Activated T-cell treated with anti-CD3 and anti-CD28 coated beads for 48 hours (primary cell): ENCODE measurements at places on chromosomes 12 and 14.

- no peak for DNase-seq
These were observed 646 bp upstream of the OR6C4 start for GRCh38 chr12:55548756-55549155.

DNA sequence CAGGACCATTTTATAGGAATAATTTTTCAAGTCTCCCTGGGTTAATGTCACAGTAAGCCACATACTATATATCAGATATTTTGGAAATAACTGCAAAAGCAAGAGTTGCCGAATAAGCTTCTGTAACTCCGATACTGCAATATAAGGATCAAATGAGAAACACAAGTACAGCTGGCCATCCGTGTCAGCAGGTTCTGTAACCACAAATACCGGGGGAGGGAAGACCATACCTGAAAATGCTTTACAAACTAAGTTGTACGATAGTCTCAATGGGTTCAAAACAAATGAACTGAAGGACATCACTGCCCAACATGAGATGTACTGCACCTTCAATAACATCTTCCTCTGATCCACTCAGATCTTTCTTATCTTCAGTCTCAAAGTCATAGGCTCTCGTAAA, 1.8 kb downstream of the SYCP3 start:
- DNase-seq = no peak

DNA sequence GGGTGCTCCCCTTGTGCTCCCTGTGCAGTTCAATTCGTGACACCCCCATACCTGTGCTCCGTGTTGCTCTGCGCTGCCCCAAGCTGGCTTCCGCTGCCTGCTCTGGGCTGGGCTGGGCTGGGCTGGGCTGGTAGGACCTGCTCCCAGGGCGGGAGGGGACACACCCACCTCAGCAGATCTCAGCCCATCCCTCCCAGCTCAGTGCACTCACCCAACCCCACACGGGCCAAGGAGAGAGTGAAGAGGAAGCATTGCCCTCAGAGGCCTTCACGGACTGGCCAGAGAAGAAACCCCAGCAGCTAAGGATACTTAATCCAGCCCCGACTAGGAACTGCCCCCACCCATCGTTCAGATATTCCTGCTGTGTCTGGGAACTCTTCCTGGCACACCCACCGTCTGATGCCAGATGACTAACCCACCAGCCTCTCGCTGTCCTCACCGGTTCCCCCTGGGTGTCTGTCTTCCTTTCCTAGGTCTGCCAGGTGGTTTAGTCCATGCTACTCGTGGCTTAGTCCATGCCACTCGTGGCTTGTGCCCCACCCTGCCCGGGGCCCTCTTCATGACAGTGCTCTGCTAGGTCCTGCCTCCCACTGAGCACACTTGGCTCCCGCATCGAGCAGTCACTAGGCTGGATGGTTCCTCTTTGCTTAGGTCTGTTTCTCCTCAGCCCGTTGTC, at the start of gene LPAR5:
Gene LPAR5 (minus strand): TSS at position 104 of the 676 bp plus-strand sequence. CDS start 14,711 bp downstream, outside the sequence.
- peak; percentile 32 for DNase-seq

- DNase-seq = no peak
These were observed 305.5 kb downstream of the CEP128 start for GRCh38 chr14:80636071-80636470.

DNA sequence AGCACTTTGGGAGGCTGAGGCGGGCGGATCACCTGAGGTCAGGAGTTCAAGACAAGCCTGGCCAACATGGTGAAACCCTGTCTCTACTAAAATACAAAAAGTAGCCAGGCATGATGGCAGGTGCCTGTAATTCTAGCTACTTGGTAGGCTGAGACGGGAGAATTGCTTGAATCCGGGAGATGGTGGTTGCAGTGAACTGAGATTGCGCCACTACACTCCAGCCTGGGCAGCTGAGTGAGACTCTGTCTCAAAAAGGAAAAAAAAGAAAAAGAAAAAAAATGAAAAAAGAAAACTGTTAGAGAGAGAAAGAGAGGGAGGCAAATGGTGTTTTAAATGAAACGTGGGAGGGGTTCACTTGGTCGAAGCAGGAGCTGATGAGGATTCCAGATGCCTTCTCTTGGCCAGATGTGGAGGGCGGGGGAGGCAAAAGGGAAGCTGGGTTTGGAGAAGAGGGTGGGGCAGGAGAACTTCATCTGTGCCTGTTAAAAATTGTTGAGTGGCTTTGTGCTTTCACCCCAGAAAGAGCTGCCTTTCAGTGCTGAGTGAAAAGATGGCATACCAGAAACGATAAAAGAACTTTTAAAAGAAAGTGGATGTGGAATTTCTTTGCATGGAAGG, 1.1 kb downstream of the EMP1 start:
- DNase-seq = no peak

DNA sequence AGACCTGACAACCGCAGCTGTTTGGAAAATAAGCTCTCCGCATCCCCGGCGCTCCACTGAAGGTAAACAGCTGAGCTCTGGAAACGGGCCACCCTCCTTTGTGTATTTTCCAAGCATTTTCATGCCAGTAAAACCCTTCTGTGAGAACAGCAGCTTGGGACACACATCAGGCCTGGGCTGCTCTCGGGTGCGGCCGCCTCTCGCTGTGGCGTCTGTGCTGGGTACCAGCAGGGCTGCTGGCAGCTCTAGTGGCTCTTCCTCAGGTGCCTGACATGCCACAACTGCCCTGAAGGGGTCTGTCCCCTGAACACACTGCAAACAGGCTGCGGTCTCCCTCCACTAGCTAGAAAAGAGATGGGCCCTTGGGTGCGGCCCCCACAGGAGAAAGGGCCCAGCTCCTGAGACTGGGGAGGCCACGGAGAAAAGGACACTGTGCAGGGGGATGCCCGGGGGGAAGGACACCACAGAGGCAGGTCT, 96.3 kb downstream of the ITPK1 start:
- DNase-seq = no peak

- DNase-seq = no peak
These were observed 201.9 kb upstream of the DIO3 start for GRCh38 chr14:101359221-101360053.

- no peak for DNase-seq
These were observed 109.8 kb downstream of the SCAF11 start for GRCh38 chr12:45880533-45880932.

- no peak for DNase-seq
These were observed 408.9 kb downstream of the NAV3 start for GRCh38 chr12:78239544-78239943.

GRCh38 chr14:44941591-44941990, 20.2 kb downstream of the KLHL28 start:
- DNase-seq = no peak

GRCh38 chr14:70009961-70010360, 130.7 kb downstream of the SMOC1 start:
- no peak for DNase-seq

DNA sequence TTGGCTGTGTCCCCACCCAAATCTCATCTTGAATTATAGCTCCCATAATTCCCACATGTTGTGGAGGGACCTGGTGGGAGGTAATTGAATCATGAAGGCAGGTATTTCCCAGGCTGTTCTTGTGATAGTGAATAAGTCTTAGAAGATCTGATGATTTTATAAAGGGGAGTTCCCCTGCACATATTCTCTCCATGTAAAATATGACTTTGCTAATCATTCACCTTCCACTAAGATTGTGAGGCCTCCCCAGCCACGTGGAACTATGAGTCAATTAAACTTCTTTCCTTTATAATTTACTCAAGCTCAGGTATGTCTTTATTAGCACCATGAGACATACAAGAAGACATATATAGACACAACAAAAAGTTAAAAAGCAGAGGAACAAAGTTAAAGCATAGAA, 120.0 kb downstream of the CPNE8 start:
- DNase-seq = no peak

- DNase-seq = no peak
These were observed 26.3 kb upstream of the ST8SIA1 start for GRCh38 chr12:22360774-22361173.

DNA sequence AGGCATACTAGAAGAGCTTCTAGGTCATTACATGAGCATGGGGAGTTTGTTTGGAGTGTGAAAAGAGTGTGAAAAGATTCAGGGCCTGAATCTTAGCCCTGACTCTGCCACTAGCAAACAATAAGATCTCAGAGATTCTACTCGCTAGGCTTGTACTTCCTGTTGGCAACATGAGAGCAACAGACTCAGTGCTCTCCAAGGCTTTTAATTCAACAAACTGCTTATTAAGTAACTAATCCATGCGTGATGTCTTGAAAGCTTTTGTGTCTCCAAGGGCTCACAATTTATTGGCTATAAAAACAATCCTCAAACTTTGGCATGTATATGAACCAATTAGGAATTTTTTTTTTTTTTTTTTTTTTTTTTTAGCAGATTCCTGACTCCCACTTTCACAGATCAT, 105.1 kb downstream of the STXBP6 start:
- no peak for DNase-seq

GRCh38 chr12:10226731-10227130, 14.1 kb downstream of the GABARAPL1 start:
- DNase-seq = no peak

DNA sequence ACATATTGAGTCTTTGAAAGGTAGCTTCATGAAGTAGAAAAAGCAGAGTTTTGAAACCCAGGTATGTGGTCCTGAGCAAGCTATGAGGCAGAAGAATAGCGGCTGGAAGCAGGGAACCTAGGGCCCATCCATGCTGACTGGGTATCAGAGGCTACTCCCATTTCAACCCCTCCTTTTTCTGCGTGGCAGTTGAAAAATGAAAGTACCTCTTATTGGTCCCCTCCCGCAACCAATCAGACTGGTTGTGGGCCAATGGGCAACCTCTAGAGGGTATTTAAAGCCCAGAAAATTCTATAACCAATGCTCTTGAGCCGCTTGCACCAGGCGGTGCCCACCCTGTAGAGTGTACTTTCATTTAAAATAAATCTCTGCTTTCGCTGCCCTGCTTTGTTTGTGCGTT, 1.6 kb upstream of the SNRPF start:
- no peak for DNase-seq

GRCh38 chr14:75359098-75359497, 68.7 kb upstream of the JDP2 start:
- DNase-seq = no peak

GRCh38 chr12:121156365-121156764, 23.7 kb downstream of the P2RX7 start:
- no peak for DNase-seq

GRCh38 chr12:54301428-54302048, 723 bp upstream of the NFE2 start:
- no peak for DNase-seq

DNA sequence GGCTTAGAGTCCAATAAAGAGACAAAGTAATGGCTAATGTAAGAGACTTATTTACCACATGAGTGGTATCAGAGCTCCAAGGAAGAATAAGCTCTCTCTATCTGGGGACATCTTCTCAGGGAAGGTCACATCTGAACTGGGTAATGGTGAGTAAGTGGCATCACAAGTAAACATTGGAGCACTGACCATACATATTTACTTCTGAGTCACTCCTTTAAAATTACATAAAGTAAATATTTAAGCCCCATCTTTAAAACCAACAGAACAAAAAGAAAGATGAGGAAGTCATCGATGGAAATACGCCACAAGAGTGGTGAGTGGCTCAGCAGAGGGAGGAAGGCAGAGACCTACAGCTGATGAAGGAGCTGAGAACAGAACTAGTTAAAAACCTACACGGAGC, 159.9 kb downstream of the DUSP6 start:
- DNase-seq = no peak

GRCh38 chr12:93786656-93787397, 109.7 kb downstream of the CRADD start:
- no peak for DNase-seq

GRCh38 chr14:23067847-23068788, 10.8 kb upstream of the CDH24 start:
- DNase-seq = no peak

DNA sequence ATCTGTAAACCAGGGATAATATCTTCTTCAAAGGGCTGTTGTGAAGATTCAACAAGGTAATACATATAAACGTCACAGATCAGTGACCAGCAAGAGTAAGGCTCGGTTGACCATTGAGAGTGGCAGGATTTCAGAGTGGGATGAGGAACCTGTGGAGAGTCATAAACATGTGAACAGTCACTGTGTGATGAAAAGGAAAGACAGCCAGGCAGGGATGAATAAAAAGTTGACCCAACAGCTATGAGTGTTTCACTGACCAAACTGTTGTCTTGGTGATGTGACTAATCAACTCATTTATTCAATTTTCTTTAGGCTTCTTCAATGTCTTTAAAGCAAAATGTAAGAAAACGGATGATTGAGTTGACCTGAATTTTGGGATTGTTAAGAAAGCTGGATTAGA, 8.6 kb upstream of the FRMD6 start:
- DNase-seq = no peak

GRCh38 chr14:24079491-24080141, 8.3 kb downstream of the CPNE6 start:
- DNase-seq = no peak

DNA sequence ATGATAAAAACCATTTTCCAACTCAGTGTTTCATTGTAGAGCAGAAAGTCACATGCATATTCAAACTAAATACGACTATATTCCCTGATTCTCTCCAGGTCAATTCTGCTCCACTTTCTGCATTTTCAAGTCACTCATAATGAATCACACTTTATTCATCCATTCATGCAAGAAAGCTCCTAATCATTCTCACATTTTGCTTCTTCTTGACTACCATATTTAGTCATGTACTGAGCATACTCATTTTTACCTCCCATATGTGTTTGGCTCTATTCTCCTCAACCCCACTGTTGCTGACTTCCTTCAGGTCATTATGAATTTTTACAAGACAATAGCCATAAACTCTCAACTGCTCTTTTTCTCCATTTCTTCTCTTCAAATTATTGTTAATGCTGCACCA, 43.4 kb upstream of the PIK3C2G start:
- DNase-seq = no peak

GRCh38 chr14:59428581-59429012, 36.6 kb downstream of the GPR135 start:
- DNase-seq = no peak

- DNase-seq = no peak
These were observed 20.4 kb downstream of the RGS6 start for GRCh38 chr14:71952381-71953363.

DNA sequence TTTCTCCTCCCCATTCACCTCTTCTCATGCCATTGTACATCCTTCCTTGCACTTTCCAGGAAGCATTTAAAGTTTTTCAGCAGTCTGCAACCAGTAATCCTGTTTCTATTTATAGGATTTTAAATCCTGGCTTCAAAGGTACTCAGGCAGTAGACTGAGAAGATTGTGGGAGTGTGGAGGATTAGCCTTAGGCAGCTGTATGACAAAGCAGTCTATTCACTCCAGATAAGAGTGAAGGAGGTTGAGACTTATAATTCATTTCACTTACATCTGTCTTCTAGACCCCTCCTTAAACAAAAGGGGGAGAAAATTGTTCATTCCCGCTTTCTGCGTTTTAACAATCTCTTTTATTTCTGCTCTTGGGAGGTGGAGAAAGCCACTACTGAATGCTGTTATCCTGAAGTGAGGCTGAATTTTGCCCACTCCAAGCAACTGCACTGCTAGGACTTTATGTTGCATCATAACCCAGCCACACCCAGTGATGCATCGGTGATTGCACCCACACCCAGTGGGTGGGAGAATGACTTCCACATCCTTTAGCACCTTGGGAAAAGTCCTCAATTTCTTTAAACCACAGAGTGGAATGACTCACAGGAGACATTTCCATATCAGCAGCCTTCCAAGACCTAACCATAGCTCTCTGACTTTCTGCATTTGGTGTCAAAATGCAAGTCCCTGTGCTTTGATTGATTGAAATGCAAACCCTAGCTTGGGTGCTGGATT, 382.5 kb upstream of the ATP2B1 start:
- DNase-seq = no peak
